Fibroblast of skin of right quadriceps (primary cell): ENCODE measurements at places on chromosomes 4 and X.
A peak's percentile ranks its signal among the peaks of the same experiment; 100 is the strongest.

DNA sequence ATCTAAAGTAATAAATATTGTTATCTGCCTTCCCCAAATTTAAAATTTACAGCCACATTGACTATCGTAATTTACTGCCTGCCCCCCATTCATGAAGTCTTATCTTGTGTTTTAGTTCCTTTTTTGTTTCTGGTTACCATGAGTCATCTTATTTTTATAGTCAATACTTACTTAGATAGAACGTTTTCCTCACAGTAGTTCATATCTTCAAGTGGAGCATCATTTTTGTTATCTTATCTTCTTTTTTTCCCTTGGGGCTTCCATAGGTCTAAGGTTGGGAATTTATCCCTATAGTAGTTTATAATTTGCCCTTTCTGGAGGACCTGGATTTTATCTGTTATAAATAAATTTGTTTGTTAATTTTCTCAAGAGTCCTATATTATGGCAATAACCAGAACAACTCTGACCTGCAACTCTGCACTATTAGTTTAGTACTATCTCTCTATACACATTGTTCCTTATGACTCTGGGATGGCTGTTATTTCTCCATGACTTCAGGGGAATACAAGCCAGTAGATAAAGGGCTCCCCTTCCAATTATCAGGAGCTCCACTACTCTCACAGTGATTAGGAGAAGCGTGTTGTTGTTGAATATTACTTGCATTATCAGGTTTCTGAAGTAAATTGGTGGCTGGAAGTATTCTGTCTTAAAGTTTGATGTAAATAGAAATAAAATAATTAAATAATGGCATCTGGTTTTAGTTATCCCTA, 330.6 kb downstream of the GALNTL6 start:
- DNase-seq: no peak

DNA sequence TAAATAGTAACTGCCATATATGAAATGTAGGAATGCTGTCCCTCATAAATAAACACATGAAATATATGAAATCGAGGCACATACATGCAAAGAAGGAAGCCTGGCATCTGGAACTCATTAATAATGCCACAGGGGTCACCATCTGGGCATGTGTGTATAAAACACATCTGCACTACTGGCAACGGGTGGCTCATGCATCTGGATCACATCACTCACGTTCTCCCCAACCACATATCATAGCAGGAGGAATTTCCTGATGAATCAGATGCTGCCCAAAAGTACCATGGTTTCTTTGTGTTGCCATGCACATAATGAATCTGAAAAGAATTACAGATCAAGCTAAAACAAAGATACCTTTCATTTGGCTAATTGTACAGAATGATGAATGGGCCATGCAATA, 28.6 kb downstream of the RNF175 start:
- DNase-seq: peak; percentile 93

GRCh38 chr4:69936566-69936965, 5.7 kb downstream of the CSN1S1 start:
- peak; percentile 21 for DNase-seq

- DNase-seq: no peak
These were observed 121.8 kb downstream of the PTTG2 start for GRCh38 chr4:38082021-38082420.

GRCh38 chr4:158131027-158131426, 41.8 kb downstream of the GASK1B start:
- DNase-seq: peak; percentile 59

DNA sequence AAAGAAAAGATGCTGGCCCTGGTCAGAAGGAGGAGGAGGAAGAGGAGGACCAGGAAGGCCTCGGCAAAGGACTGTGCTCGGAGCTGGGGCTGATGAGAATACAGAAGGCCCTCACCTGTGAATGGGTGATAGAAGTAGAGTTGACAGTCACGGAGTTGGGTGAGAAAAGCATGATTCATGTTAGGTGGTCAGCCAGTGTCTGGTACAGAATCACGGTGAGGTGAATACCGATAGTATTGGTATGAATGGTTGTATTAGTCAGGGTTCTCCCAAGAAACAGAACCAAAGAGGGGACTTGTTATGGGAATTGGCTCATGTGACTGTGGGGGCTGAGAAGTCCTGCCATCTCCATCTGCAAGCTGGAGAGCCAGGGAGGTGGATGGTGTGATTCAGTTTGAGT, 32.5 kb upstream of the FAM156A start:
- DNase-seq: no peak

DNA sequence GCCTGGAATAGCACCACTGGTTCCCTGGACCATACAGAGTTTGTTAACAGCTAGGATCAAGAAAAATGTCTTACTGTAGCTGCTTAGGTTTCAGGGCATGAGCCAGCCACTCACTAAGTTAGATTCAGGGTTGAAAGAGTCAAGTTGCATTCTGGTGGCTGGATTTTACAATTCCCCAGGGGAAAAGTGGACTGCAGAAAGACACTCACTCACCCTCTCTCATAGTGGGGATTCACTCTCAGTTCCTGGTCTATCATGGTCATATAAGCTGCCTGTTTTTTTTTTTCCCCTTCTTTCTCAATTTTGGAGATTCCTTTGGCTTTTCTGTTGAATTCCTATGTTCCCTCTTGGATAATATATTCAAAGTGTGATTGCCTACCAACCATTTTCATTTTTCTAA, 744.2 kb upstream of the GRIA3 start:
- DNase-seq: peak; percentile 59

- no peak for DNase-seq
These were observed 69.5 kb downstream of the PCDH19 start for GRCh38 chrX:100340491-100341141.

DNA sequence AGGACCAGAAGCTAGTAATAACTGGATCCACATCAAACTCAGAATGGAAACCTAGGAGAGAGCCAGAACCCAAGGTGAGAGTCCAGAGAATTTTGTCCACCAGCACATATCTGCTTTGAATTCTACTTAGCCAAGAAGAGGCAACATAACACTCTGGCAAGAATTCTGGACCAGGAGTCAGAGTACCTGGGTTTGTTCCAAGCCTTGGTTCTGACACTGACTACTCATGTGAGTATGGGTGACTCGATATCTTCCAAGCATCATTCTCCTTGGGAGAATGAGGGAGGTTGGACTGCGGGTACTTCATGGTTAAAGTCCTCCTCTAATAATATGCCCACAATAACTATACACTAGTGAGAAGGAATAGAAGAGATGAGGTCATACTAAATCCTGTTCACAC, 144.0 kb upstream of the JADE1 start:
- DNase-seq: no peak

GRCh38 chr4:39932776-39933402, 44.8 kb downstream of the PDS5A start:
- no peak for DNase-seq

GRCh38 chrX:28599957-28600356, 12.7 kb downstream of the IL1RAPL1 start:
- peak; percentile 18 for DNase-seq

DNA sequence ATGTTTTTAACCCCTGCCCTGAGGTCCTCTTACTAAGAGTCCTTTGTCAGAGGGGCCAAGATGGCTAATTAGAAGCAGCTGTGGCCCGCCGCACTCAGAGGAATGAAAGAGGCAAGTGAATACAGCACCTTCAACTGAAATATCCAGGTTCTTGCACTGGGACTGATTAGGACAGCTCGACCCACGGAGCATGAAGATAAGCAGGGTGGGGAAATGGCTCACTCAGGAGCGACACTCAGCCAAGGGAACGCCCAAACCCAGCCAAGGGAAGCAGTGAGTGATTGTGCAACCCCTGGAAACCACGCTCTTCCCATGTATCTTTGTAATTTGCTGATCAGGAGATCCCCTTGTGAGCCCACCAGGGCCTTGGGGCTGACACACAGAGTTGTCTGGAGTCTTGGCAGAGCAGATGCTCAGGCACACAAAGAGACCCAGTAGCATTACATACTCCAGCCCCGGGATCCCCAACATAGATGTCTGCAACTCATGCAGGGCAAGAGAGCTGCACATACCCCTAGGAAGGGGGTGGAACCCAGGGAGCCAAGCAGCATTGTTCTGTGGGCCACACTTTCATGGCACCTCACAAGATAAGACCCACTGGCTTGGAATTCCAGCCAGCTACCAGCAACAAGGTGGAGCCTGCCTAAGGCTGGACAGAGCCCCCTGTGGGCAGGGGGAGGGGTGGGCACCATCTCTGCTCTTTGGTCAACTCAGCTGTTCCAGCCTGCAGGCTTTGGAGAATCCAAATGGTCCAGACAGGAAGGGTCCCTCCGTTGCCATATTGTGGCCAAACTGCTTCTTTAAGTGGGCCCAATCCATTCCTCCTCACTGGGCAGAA, 23.3 kb downstream of the F8A3 start:
- no peak for DNase-seq

DNA sequence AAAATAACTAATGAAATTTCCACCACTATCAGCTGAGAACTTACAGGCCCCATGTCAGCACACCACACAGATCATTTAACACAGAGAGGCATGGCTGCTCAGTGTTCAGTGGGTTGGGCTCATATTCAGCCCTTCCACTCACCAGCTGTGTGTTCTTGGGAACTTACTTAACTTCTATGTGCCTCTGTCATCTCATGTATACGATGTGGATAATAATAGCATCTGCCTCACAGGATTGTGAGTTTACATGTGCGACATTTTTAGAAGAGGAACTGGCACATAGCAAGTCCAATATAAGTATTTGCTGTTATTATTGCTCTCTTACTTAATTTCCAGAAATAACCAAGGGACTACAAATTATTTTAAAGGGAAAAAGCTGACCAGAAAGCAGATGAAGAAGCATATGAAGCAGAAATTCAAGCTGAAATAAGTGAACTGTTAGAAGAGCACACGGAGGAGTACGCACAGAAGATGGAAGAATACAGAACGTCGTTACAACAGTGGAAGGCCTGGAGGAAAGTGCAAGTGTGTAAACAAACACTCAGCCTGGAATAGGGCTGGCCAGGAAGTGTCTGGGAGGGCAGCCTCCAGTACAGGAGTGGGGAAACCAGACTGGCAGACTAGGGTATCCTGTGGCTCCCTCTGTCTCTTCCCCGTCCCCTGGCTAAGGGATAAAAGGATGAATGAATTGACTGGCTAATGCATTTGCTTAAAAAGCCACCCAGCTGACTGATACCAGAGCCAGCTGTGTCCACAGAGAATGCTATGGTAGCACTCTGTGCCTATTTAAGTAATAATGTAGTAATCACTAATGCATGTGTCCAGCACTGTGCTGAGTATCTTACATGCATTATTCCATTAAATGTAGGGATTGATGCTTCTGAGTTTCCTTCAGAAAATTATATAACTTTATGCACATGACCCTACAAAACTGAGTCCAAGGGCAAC, 67.1 kb downstream of the CC2D2A start:
- DNase-seq: no peak

DNA sequence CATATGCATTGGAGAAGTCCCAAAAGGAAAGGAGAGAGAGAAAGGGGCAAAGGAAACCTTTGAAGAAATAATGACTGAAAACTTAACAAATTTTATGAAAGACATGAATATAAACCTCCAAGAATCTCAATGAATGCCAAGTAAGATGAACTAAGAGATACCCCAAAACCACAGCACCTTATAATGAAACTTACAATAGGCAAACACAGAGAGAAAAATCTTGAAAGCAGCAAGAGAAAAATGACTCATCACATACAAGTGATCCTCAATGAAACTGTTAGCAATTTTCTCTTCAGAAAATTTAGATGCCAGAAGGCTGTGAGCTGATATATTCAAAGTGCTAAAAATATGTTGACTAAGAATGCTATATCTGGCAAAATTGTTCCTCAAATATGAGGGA, 10.1 kb downstream of the SMIM10L2A start:
- no peak for DNase-seq

- peak; percentile 82 for DNase-seq
These were observed 139.2 kb upstream of the ANK2 start for GRCh38 chr4:112910109-112910736.

DNA sequence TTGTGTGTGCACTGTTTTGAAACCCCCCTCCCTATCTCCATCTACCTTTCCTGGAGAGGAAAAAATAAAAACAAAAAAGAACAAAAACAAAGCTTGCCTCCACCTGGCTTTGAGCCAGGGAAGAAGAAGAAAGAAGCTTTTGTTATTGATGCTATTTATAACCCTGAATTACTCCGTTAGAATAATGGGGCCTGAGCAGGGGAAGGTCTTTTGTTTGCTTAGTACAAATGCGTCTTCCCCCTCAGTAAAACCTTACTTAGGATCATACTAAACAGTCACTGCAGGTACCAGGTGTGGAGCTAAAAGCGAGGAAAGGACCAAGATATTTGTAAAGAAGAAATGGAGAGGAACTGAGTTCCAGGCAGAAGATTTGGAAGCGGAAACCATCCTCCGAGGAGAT, 352.1 kb downstream of the KCNIP4 start:
- DNase-seq: no peak

- peak; percentile 95 for DNase-seq
These were observed 81.8 kb downstream of the FRYL start for GRCh38 chr4:48698029-48698971.

DNA sequence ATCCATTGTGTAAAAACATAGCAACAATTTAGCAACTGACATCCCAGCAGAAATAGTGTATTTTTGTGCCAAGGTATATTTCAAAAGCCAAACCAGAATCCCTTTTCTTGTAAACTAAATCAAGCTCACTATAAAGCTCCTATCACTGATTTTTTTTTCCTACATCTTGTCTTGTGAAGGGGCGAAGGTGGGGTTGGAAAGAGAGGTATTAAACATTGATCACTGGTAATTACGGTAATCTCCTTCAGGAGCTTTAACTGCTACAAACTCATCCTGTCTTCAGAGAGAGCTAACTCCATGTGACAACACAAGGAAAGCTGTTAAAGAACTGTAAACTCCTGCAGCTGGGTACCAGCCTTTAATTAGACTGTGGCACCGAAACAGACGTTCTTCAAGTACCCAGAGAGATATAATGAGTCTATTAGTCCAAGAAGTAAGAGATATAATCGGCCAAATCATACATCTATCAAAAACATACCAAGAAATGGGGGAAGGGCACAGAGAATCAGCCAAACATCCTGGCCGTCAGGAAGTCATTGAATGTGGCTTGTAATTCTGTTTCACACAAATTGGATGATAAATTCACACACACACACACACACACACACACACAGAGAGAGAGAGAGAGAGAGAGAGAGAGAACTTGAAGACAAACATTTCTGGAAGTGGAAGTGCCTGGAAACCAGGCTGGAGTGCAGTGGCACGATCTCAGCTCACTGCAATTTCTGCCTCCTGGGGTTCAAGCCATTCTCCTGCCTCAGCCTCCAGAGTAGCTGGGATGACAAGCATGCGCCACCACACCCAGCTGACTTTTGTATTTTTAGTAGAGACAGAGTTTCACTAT, 111.9 kb upstream of the PPARGC1A start:
- no peak for DNase-seq

DNA sequence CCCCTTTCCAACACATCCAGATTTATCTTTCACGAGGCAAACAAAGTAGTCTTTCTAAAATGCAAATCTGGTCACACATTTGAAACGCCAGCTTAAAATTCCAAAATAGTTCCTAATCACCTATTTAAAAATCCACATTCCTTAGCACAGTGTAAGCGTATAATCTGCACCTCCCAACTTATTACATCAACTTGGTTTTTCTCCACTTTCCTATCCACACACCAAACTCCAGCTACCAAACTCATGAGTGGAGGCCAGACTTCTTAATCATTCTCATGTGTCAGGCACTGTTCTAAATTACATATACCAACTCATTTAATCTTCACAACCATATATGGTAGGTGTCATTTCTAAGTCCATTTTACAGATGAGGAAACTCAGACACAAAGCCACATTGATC, 33.8 kb downstream of the ENOX2 start:
- DNase-seq: peak; percentile 57

- no peak for DNase-seq
These were observed 20.1 kb upstream of the CXCR3 start for GRCh38 chrX:71638409-71638808.
